NCI-H1092 (cell line): ENCODE measurements at places on chromosomes 5 and 9.

- DNase-seq, result no peak
Observed at GRCh38 chr9:136650648-136651047, 12.1 kb upstream of the EGFL7 start.

DNA sequence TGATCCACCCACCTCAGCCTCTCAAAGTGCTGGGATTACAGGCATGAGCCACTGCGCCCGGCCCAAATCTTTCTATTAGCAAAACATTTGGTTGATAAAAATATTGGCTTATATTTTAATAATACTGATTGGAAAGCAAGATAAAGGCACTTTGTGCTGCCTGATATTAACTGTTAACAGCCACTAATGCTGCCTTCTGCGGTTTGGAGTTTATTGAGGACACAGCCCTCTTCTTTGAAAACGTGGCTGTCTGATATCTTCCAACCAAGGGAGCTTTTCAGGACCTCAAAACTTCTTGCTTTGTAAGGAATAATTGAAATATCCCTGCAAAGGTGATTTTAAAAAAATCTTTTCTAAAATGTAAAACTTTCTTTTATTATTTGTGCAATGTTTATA, 94.0 kb downstream of the IQGAP2 start:
- DNase-seq, result no peak

GRCh38 chr9:108109927-108110690, 620.5 kb upstream of the KLF4 start:
- no peak for DNase-seq

GRCh38 chr9:134408389-134408788, 82.1 kb downstream of the RXRA start:
- no peak for DNase-seq

GRCh38 chr9:120870206-120870605, 6.8 kb downstream of the PHF19 start:
- DNase-seq, result no peak

- no peak for DNase-seq
Observed at GRCh38 chr9:134373269-134373668, 47.0 kb downstream of the RXRA start.

- no peak for DNase-seq
Observed at GRCh38 chr5:36641431-36641830, 35.0 kb downstream of the SLC1A3 start.

DNA sequence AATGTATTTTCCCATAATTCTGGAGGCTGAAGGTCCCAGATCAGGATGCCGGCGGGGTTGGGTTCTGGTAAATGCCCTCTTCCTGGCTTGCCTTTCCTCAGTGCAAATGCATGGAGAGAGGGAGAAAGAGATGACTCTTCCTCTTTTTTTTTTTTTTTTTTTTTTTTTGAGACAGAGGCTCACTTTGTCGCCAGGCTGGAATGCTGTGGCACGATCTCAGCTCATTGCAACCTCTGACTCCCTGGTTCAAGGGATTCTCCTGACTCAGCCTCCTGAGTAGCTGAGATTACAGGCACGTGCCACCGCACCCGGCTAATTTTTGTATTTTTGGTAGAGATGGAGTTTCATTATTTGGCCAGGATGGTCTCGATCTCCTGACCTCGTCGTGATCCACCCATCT, 300.0 kb upstream of the TAS2R1 start:
- DNase-seq, result no peak

GRCh38 chr9:77556396-77556795, 91.7 kb downstream of the GNA14 start:
- DNase-seq, result no peak

GRCh38 chr9:71721855-71722254, 46.5 kb downstream of the CEMIP2 start:
- DNase-seq, result no peak

DNA sequence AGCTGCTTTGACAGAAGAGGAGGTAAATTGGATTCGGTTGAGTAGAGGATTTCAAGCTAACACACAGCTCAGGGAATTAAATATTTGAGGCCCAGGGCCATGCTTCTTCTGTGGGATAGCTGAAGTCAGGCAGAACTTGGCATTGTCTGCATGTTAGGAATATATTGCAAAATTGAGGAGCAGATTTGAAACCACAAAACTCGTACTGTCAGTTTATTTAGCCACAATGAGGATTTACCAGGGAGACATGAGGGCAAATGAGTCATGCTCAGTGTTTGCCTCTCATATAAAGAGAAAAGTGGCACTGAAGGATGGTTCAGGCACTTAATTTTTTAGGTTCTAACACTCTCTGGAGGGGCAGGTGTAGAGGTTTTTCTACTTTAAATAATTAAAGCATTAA, 83.0 kb upstream of the PRLR start:
- no peak for DNase-seq

- DNase-seq, result no peak
Observed at GRCh38 chr5:116524966-116525365, 49.7 kb downstream of the SEMA6A start.

- DNase-seq, result no peak
Observed at GRCh38 chr9:107878462-107878861, 388.9 kb upstream of the KLF4 start.

DNA sequence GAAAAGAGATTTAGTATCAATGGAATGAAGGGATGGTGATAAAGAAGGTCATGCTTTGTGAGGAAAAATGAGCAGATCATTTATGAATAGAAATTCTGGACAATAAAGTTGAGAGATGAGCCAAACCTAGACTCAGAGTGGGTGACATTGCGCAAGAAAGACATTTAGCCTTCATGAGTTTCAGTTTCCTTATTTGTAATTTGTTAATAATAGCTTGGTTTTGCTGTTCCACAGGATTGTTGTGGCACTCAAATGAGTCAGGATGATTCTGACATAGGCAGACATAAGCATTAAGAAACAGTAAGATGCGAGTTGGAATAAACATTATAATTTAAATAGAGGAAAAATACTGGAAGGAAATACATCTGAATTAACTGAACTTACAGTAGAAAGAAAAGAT, 34.8 kb downstream of the ITGA2 start:
- DNase-seq, result no peak

DNA sequence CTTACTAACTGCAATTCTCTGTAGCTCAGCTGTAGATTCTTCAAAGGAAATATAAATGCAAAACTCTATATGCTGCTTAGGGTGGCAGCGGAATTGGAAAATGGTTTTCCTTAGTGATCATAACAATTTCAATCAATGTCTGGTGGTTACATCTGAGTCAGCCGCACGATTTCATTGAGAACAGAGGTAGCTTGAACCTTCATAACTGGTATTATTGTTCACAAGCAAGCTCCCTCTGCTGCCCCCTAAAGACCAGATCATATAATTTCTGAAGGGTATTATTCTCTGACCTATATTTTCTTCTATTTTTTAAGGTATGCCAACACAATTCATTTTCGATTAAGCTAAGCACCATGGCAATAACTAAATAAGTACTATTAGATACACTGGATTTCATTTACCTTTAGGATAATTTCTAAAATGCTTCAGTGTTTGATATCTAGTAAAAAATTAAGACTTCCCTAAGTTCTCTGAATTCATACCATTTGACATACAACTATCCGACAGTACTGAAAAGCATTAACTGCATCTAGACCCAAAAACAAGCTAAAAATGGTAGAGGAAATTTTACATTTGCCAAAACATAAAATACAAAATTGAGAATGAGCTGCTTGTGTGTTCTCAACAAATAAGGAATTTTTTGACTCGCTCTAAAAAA, 181.1 kb upstream of the SPEF2 start:
- peak; percentile 1 for DNase-seq

DNA sequence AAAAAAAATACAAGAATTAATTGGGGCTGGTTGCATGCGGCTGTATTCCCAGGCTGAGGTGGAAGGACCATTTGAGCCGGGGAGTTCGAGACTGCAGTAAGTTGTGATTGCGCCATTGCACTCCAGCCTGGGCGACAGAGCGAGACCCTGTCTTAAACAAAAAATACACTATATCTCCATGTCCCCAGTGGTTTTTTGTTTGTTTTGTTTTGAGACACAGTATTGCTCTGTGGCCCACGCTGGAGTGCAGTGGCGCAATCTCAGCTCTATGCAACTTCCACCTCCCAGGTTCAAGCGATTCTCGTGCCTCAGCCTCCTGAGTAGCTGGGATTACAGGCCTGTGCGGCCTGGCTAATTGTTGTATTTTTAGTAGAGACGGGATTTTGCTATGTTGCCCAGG, 1.2 kb downstream of the COQ4 start:
- no peak for DNase-seq

DNA sequence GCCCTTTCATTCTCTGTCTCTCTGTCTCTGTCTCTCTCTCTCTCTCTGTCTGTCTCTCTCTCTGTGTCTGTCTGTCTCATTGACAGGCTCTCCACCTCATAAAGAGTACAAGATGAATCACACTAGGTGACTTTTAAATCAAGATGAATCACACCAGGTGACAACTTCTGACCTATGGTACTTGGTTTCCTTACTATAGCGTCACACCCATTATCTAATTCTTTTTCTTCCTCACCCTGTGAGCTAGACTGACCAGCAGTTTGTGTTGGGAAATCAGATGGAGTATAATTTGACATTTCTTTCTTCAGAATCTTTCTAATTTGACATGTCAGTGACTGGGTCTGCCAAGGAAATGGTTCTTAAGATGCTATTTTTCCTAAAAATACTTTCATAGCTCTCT, 232.9 kb downstream of the ARRDC3 start:
- no peak for DNase-seq

DNA sequence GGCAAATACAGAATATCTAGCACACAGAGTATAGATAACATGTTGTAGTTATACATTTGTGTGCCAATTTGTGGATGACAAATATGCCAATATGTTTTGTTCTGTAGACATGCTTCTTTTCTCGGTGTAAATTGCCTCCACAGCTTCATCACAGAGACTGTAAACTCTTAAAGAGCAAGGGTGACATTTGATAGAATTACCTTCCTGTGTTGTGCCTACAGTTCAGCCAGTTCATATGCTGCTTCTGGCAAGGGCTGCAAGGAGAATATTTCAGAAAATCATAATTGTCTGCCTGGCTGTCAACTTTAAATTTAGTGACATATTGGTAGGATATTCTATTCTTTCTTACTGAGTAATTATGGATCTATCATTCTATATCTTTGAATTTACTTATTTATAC, 155.1 kb downstream of the MAT2B start:
- no peak for DNase-seq

- DNase-seq, result no peak
Observed at GRCh38 chr5:114325541-114325940, 36.3 kb upstream of the KCNN2 start.

GRCh38 chr5:35815089-35815936, 41.4 kb upstream of the IL7R start:
- DNase-seq, result peak; percentile 0

- DNase-seq, result no peak
Observed at GRCh38 chr9:106890608-106891007, 27.6 kb downstream of the ZNF462 start.

DNA sequence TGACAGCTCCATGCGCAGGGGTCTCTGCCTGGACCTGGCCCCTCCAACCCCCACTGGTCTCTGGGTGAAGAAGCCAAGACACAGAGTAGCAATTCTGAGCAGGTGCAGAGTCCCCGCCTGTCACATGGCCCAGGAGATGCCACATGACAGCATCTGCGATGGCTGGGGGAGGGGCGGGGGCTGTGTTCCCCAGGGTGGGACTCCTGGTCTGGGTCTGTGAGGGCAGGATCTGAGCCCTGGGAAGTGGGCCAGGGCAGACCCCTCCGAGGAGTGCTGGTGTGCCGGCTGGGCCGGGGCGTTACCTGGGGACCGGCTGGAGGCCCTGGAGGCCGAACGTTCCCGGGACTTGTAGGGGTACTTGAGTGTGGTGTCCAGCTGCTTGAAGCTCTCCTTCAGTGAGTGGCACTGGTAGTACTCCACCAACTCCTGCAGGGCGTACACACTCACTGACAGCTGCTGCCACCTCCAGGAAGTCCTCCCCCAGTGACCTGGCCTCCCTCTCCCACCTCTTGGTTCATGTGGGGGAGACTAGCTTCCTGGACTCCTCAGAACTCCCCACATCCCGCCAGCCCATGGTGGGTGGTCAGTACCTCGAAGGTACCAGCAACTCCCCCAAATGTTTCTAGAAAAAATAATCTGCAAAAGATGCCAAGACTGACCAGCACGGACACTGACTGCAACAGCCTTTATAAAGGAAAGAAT, 32.1 kb upstream of the SARDH start:
- DNase-seq, result no peak

DNA sequence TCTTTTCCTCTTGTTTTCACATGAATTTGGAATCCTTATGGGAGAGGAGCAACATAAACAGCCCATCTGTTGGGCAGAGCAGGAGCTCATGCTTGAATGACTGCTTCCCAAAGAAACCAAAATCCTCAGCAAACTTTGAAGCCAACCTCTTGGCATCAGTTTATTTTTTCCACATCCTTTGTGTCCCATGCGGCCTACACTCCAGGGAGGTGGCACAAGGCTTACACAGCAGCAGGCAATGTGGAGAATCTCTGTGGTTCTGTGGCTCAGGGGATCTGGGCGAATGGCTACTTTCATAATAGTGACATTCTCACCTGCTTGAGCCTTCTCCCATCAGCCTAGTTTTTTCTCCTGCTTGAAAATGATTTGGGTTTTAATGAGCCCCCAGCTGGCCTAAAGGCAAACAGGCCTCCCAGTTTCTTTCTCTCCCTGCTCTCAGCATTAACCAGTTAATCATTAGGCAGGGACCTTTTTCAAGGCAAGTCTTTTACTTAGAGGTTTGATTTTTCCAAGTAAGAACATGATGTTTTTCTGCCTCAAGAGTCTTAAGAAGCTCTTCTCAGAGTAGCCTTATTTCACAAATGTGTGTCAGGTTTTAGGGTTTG, 370.3 kb downstream of the ARHGEF28 start:
- DNase-seq, result no peak

- no peak for DNase-seq
Observed at GRCh38 chr9:80946496-80947170, 742.7 kb downstream of the TLE1 start.

DNA sequence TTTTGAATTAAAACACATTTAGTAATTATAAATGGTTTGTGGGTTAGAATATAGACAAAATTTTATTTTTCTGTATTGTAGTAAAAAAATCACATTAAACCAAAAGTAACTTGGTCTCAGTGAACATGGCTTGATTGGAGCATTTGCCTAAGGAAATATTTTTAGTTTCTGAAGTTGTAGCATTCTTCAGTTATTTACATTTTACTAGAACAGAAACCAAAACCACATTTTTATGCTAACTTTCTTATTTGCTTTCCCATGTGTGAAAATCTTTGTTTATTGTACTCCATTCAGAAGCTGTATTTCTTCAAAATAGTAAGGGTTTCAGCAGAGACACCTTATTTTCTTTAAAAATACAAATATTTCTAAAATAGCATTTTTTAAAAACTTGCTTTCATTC, 129.9 kb downstream of the SGCD start:
- DNase-seq, result no peak

DNA sequence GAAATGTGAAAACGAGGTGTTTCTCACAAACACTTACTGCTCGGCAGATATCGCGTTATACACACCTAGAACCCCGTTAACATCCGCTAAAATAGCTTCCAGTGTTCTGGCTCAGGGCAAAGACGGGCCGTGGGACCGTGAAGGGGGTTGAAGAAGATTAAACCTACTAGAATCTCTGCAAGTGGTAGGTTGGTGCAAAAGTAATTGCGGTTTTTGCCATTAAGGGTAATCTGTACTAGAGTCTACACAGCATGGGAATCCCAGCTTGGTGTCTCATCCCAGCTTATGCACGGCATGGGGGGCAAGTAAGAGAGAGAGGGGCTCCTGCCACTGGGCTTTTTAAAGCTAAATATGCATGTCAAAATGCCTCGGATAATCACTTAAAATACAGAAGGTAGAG, 43.9 kb downstream of the HRH2 start:
- no peak for DNase-seq
